ENCODE measurements at places on chromosomes 6 and 20. TPM values are rescaled to one million over a fixed set of nuclear protein-coding genes. Genes with fewer than 3 reads are reported as not detected.

DNA sequence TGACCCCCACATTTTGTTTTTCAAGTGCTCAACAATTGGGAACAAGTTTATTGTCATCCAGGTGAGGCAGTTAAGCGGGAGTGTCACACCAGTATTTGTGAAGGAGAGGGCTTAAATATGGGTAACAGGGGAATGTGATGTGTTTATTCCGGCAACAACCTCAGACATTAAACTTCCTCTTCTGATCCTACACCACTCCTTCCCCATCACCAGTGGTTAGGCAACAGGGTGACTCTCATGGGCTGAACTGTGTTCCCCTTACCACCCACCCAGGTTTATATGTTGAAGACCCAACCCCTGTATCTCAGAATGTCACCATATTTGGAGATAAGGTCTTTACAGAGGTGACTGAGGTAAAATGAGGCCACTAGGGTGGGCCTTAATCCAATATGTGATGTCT lies 52.1 kb upstream of the RNF182 start:
- no peak for DNase-seq

HCRTR2 gene
- total RNA-seq = not detected

DNA sequence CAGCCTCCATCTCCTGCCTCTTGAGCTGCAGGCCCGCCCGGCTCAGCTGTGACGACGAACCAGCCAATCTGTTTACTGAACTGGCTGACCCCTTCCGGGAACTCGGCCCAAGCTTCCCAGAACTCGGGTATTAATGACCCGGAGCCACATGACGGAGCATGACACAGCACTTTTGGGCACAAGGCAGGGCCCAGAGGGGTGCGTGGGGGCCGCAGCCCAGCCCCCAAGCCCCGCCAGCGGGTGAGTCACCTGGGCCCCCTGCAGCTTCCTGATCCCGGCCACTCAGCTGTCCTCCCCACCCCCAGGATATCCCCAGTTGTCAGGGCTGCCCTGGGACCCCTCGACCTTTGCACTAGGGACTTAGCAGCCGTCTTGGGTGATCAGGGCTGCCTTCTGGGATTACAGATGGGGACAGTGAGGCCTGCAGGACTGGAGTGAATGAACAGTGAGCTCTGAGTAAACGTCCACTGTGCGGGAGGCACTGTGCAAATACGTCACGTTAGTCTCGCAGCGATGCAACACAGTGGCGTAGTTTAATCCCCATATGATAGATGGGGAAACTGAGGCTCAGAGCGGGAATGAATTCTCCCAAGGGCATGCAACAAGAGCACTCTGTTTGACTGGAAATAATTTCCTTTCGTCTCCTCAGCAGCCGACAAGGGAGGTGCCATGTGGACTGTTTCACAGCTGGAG lies 102.1 kb downstream of the CEBPB start:
- DNase-seq = peak; percentile 98

- DNase-seq = peak; percentile 81
These were observed 107.1 kb downstream of the BANF2 start for GRCh38 chr20:17806739-17807441.

GRCh38 chr6:156804402-156804801 lies 27.2 kb downstream of the ARID1B start:
- no peak for DNase-seq

GRCh38 chr6:125884634-125885371 lies 71.8 kb upstream of the HINT3 start:
- DNase-seq = no peak

DNA sequence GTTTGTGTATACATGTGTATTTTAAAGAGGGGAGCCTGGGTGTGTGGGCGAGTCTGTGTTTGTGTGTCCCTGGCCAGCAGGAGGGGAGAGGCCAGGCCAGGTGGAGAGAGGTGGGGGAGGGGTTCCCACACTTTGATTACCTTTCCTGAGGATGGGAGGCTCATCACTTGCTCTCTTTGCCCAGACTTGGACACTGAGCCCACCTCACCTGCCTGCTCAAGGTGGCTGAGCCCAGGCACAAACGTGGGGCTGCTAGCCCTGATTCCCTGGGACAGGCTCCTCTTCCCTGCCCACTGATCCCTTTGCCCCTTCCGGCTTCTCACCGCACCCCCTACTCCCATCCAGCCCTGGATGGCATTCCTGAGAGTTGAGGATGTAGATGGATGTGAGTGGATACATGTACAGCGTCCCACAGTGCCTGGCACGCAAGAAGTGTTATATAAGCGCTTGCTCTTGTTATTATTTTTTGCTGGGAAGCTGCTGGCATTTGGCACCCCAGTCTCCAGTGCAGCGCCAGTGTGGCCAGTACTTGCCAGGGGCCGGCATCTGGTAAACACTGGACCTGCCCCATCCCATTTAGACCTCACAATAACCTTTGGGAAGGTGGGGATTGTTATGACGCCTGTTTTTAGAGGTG lies 2.7 kb downstream of the CEBPB start:
- peak; percentile 54 for DNase-seq

GRCh38 chr20:53085720-53086119 lies 113.6 kb downstream of the TSHZ2 start:
- no peak for DNase-seq

TINAG gene
- not detected for total RNA-seq

GRCh38 chr6:22327881-22328280 lies 31.0 kb upstream of the PRL start:
- no peak for DNase-seq

- no peak for DNase-seq
These were observed 12.1 kb upstream of the TAB2 start for GRCh38 chr6:149305372-149305771.

- no peak for DNase-seq
These were observed 94.8 kb upstream of the CNKSR3 start for GRCh38 chr6:154605178-154605881.

PPP1R16B gene
- total RNA-seq = 4.0 TPM

DNA sequence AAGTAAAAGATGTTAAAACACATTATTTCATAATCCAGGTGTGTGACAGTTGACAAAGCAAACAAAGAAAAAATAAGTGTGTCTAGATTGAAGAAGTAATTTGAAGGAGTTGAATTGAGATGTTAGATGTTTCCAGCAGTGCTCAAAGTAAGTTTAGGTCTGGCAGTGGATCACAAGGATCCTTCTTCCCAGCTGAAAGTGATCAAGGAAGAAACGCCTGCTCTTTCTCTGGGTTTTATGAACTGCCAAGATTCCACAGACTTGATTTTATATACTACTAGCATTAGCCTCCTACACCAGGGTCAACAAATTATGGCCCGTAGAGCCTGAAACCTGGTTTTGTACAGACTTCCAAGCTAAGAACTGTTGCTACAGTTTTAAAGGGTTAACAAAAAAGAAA lies 30.3 kb downstream of the STX7 start:
- no peak for DNase-seq

DNA sequence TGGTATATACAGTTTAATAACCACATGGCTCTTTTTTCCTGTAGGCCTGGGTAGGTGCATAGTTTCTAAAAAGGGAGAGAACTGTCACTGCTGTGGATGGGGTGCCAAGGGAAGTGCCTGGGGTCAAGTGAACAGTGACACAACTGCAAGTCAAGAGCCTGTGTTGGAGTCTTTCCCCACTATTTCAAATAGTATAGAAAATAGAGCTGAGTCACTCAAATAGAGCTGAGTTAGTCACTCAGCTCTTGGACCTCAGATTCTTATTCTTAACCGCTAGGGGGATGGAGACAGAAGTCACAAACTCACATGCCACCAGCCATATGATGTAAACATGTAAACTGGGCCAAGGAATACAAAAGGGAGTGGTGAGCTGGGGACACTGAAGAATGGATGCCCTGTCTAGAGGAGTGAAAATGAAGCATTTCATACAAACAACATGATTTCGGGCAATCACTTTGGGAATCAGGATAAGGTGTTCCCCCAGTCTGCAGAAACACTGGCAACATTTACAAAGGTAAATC lies 2.1 kb downstream of the NQO2 start:
- peak; percentile 59 for DNase-seq

GDAP1L1 gene
- total RNA-seq = not detected

- DNase-seq = no peak
These were observed 12.3 kb downstream of the DCBLD1 start for GRCh38 chr6:117494694-117495318.

Data from right lobe of liver (tissue), 6 donors.